ENCODE measurements at places on chromosomes 5 and 9.

- no peak for DNase-seq
These were observed 169.4 kb downstream of the MAPKAP1 start for GRCh38 chr9:125537442-125538091.

GRCh38 chr9:134503301-134504105 is 138.1 kb upstream of the COL5A1 start:
- no peak for DNase-seq

DNA sequence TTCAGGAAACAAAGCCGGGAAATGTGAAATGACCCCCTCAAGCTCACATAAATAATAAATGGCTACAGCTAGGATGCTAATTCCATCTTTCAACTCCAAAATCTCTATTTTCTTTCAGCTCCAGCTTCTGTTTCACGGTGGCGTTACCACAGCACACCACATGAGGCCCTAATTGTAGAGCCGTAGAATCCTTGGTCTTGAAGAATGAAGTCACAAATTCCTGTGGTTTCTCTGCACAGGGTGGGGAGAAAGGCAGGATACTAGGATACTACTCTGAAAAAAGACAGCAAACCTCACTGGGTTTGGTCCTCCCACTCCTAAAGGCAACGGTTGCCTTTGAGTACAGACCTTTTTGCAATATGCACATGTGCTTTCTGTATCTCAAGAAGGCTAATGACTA is 13.9 kb upstream of the RARS1 start:
- DNase-seq = no peak

DNA sequence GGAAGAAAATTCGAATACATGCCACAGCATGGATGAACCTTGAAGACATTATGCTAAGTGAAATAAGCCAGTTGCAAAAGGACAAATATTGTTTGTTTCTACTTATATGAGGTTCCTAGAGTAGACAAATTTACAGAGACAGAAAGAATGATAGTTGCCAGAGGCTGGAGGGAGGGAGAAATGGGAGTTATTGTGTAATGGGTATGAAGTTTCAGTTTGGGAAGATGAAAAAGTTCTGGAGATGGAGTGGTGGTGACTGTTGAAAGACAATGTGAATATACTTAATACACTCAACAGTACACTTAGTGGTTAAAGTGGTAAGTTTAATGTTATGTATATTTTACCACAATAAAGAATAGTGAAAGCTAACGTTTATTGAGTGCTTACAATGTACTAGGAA is 99.6 kb upstream of the SLC44A1 start:
- DNase-seq = no peak

DNA sequence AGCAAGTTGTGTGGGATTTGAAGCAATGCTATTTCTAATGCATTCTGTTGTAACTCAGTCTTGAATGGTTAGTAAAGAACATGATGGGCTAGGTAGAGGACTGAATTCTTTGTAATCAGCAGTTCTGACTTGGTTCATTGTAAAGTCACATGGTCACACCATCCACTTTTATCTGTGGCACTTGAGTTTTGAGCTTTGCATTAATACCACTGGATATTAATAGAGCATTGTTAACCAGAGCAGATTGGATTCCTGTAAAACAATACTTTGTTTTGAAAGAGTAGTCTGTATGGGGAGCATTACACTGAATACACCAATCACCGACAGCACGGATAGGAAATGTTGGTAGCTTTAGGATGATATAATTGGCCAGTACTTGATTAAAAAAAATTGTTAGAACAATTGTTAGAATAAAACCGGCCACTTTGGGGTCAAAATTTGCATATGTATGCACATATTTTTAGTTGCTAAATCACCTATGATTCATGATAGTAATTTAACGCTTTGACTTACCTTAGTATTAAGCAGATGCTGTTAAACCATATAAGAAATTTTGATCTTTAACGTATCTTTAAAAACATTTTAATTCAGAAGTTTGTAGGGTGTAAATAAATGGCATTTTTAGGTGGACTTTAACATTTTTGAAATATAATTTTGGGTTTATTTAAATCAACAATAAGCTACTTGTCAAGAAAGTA is 17.4 kb downstream of the SLC12A2 start:
- no peak for DNase-seq

Data from activated effector memory CD4-positive, alpha-beta T cell treated with Interleukin-2 at 50 U/mL for 16 hours (primary cell).